CD4-positive, alpha-beta T cell treated with Interleukin-2 at 100 ng/mL for 4 hours (primary cell): ENCODE measurements at places on chromosomes 11 and 22.

- no peak for DNase-seq
Measured at GRCh38 chr11:96082002-96082899, 158.3 kb upstream of the MTMR2 start.

GRCh38 chr22:49261616-49262015 lies 566.1 kb downstream of the BRD1 start:
- no peak for DNase-seq

DNA sequence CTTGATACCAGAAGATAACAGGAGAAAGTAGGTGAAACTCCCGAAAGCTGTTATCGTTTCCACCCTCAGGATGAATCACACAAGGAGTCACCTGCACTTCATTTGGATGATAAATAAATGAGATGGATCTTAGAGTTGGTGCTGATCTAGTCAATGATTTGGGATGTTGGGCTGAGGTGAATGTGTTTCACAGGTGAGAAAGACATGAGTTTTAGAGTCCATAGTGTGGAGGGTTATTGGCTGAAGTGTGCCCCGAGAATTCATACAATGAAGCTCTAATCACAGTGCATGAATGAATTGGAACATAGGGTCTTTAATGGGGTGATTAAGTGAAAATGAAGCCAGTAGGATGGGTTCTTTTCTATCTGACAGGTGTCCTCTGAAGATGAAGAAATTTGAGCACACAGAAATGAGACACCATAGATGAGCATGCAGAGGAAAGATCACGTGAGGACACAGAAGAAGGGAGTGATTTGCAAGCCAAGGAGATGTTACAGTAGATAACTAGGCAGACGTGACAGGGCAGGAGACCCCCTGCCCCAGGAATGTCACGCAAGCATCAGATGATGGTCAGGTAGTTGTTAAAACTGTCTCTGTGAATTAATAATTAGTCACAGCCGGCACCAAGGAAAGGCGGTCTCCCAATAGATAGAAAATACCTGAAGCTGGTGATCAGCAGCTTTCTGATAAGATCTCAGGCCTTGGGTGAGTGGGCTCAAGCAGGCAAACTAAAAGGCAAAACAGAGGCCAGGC lies 60.3 kb upstream of the IGLL5 start:
- no peak for DNase-seq

- DNase-seq: no peak
Measured at GRCh38 chr11:65559951-65560537, 1.9 kb upstream of the LTBP3 start.
